ENCODE measurements at places on chromosomes 1 and 21.

- DNase-seq = no peak
These were observed 7.8 kb upstream of the CHI3L2 start for GRCh38 chr1:111219557-111220286.

DNA sequence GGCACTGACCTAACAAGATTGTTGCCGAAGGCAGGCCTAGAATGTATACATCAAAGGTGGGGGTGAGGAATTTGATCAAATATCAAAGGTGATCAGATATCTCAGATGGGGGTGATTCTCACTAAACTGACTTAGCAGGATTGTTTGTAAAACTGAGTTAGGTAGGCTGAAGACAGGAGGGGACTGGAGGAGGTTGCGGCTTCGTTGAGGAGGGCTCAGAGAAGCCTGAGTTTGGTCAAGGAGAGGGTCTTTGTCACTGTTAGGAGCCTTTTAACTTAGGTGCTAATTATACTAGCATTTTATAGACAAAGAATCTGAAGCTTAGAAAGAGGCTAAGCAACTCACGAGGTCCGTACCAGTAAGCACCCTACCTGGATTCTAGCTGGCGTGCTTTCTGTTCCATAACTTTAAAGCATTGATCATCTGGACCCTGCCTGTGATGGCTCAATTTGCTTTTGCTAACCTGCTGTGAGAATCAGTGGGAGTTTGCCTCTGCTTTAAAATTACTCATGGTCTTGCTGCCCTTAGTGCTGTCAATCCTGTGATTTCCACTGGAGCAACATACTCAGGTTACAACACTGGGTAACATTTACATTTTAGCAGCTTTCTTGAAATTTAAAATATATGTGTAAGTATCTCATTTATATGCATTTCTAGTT, 49.8 kb downstream of the ITSN1 start:
- no peak for DNase-seq

- no peak for DNase-seq
These were observed 10.2 kb downstream of the SLC45A3 start for GRCh38 chr1:205670150-205670446.

GRCh38 chr1:167434306-167434705, 84.0 kb downstream of the CD247 start:
- no peak for DNase-seq

DNA sequence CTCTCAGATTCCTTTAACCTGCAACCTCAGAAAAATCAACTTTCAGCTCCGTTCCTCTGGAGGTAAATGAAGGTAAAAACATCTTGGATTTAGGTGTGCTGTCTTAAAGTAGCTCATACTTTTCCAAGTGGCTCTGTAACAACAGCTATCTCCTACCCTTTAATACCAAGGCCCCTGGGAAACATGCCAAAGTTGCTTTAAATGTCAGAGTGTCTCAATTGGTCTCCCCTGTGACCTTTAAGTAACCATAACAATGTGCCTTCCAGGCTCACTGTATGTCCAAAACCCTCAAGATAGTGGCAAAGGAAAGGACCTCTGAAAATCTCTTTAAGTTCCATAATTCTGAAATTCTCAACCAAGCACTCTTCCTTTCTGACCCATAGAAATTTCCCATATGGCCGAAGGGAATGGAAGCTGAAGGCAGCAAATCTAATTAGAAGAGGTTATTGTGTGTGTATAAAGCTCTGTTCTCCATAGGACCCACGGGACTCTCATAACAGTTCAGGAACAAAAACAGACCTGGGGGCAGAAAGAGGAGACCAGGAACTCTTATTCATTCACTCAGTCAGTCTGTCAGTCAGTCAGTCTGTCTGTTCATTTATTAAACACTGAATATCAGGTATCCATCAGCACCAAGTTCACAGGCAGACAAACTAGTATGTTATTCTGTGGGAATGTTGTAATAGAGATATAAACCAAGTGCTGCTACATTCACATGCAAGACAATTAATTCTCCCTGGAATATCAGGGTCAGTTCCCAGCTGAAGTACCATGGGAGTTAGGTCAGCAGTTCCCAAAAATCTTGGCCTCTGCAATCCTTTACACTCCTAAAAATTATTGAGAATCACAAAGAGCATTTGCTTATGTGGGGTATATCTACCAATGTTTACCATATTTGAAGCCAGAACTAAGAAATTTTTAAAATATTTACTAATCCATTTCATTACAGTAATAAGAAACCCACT, 19.1 kb downstream of the ASTN1 start:
- DNase-seq = no peak

DNA sequence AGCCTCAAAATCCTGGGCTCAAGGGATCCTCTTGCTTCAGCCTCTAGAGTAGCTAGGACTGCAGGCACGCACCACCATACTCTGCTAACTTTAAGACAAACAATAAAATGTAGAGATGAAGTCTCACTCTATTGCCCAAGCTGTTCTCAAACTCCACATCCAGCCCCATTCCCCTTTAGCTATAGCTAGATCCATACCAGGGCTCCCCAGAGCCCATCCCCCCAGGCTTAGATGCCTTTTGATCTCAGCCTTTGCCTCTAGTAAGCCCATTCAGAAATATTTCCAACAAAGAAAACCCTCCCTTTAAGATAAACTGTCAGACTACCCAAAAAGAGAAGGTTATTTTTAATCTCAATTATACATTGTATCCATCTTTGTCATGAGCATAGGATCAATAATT, 325.4 kb downstream of the CHRM3 start:
- no peak for DNase-seq

- no peak for DNase-seq
These were observed 2.3 kb downstream of the ANP32E start for GRCh38 chr1:150233359-150234308.

- no peak for DNase-seq
These were observed 48.3 kb upstream of the LBR start for GRCh38 chr1:225476100-225476511.

DNA sequence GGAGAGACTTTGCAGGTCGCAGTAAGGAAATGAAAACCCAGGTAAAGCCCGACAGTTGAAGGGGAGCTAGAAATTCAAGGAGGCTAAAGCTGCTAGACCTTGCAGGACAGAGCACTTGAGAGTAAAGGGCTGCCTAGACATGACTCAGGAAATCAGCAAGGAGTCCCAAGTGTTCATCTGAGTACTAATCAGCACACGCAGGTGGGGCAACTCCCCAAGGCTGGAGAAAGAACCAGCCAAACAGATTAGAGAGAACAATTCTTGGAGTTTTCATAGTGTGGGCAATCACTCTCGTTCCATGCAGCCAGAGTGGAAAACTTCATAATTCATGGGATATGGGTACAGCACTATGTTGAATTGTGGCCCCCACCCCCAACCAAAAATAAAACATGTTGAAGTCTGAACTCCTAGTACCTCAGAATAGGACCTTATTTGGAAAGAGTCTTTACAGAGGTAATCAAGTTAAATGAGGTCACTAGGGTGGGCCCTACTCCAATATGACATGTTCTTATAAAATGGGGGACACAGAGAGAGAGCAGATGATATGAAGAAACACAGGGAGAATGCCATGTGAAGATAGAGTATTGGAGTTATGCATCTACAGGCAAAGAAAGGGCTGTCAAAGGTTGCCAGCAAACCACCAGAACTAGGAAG, 28.0 kb downstream of the SYDE2 start:
- DNase-seq = no peak

DNA sequence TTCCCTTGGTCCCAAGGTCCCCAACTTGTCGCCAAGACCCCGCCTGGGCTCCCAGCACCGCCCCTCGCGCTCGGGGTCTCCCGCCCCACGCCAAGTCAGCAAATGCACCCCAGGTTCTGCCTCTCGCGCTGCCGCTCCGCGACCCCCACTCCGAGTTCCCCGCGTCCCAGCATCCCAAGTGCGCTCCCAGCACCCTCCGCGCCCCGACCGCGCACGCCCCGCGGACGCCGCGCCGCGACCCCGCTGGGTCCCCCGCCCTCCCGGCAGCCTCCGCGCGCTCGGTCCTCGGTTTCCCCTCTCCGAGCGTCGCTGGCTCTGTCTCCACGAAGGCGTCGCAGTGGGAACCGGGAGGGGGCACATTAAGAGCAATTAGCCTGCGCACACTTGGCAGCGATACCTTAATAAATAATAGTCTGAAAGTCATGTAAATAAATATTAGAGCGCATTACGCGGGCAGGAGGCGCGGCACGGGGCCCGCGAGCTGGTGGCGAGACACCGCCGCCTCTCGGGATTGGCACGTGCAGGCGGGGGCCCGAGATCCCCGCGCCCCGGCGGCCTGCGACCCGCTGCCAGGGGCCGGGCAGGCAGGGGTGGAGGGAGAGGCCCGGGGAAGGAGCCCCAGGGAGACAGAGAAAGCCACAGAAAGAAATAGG, 75.9 kb downstream of the VWA5B1 start:
- DNase-seq = no peak

DNA sequence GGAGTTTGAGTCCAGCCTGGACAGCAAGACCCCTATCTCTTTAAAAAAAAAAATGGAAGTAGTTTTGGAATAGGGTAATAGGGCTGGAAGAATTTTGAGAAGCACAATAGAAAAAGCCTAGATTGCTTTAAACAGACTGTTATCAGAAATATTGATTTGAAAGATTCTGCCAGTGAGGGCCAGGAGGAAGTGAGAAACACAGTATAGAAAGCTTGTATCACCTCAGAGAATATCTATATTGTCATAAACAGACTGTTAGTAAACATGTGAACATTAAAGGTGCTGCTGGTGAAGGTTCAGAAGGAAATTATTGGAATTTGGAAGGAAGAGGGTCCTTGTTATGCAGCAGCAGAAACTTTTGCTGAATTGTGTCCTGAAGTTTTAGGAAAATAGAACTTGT, 24.8 kb upstream of the PSEN2 start:
- no peak for DNase-seq

DNA sequence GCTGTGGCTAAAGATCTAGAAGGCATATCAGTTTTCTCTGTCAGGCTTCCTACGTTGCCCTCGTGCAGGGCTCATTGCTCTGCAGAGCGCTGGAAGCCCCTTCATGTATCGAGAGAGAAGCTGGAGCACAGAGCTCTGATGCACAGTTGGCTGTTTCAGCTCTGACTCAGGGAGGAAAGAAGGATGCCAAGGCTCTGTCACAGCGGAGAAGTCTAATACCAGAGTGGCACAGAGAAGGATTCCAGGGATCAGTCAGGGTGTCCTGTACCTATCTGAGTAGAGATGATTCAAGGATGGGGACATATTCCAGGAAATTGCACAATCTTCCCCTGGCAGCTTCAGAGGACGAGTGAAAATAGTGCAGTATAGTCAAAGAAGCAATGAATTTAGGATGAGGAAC, 179.2 kb upstream of the FMN2 start:
- no peak for DNase-seq
